Activated CD8-positive, alpha-beta memory T cell treated with anti-CD3 and anti-CD28 coated beads for 4 hours (primary cell): ENCODE measurements at places on chromosomes 7 and 10.

DNA sequence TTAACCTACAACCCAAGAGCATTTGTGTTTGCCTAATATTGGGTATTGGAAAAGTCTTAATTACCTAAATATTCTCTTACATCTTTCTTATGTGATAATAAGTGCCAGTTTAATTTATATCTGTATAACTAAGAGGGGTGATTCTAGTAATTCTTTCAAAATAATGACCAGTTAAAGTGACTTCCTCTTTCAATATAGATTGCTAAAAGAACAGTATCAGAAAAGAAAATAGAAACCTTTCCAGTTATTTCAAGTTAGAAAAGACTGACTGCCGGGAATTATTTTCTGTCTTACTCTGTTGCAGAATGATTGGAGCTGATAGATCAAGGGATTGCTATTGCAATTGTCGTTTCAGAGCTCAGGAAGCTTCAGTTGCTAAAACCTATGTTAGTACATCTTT is 525.0 kb upstream of the SEMA3D start:
- DNase-seq: no peak

GRCh38 chr7:31764462-31764861 is 77.4 kb downstream of the PPP1R17 start:
- no peak for DNase-seq

GRCh38 chr7:148095066-148095465 is 495.5 kb upstream of the C7orf33 start:
- DNase-seq: no peak

DNA sequence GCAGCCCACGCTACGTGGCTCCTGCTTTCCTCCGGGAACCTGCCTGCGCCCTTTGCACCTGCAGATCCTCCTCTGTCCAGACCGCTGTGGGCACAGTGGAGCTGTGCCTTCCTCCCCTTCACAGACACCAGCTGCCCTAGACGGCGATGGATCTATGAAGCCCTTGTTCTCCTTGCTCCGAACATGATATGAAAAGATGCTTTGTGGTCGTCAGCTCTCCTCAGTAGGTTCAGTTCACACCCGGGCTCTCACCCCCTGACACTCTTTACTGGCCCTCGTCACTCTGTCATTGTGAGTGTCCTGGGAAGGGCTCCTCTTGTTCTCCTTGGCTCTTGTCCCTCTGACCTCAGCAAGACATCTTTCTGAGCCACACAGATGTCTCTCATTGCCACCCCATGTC is 4.2 kb downstream of the ZNF488 start:
- no peak for DNase-seq

- no peak for DNase-seq
Measured at GRCh38 chr7:139117599-139118233, 8.2 kb upstream of the ZC3HAV1 start.

DNA sequence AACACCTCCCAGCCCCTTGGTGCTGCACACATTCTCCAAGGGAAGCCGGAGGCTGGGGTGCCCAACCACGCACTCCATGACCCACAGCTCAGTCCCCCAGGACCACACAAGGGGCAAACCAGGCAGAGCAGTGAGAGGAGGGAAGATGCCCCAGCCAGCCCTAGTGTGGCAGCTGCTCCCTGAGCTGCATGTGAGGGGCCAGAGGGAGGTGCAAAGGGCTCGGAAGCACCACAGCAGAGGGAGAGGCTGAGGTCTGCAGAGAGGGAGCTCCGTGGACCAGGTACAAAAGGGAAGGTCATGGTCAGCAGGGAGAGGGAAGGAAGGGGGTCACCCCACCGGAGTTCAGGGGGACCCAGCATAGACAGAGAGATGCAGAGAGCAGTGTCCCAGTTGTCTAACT is 1.5 kb upstream of the CALML5 start:
- DNase-seq: no peak

DNA sequence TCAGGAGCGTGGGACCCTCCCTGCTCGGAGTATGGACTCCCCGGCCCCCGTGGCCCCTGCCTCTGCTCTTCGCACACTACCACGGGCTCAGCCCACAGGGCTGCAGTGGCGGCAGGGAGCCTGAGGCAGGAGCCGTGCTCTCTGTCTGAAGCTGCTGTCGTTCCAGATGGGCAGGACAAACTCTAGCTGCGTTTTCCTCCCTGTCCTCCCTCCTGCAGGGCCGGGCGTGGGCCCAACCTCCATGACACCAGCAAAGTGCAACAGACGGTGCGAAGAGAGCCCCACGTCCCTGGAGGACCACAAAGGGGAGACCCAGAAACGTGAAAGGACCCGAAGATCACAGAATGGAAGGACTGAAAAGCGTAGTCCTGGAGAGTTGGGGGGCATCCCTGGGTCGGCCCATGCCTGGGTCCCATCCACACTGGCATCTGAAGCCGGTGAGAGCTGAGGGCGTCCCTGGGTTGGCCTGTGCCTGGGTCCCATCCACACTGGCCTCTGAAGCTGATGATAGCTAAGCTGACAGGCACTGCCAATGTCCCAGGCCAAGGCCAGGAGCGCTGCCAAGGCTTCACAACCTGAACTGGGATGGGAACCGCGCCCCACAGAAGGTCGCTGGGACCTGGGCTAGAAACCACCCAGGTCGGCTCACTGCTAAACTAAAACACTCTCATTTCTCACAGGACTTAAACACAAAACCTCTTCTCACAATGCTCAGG is 267.0 kb downstream of the MAD1L1 start:
- no peak for DNase-seq

- DNase-seq: no peak
Measured at GRCh38 chr7:51349820-51350545, 33.4 kb upstream of the COBL start.

DNA sequence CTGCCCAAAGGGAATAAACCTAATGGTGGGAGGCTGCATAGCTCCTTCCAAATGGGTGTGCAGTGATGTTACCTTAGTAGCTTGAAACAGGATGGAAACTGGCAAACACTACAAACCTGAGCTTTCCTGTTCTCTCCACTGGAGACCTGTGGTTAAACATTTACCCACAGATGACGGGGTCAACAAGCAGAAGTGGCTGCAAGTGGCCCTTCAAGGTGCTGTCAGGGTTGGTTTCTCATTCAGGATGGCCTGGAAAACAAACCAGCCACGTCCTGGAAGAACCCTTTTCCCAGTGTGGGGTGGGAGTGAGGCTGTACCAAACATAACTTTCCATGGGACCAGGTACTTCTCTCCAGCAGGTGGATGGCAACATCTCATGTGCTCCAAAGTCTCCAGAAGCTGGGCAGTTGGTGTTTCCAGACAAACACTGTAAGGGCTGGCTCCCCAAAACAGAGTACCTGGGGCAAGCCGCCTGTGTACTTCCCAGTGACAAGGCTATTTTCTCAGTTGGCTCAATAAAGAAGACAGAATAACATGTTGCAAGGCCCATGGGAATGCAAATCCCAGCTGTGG is 67.5 kb downstream of the DNAJB9 start:
- DNase-seq: no peak

GRCh38 chr10:78658645-78659597 is 409.8 kb upstream of the ZMIZ1 start:
- no peak for DNase-seq

- no peak for DNase-seq
Measured at GRCh38 chr10:113486531-113486930, 66.3 kb upstream of the HABP2 start.

DNA sequence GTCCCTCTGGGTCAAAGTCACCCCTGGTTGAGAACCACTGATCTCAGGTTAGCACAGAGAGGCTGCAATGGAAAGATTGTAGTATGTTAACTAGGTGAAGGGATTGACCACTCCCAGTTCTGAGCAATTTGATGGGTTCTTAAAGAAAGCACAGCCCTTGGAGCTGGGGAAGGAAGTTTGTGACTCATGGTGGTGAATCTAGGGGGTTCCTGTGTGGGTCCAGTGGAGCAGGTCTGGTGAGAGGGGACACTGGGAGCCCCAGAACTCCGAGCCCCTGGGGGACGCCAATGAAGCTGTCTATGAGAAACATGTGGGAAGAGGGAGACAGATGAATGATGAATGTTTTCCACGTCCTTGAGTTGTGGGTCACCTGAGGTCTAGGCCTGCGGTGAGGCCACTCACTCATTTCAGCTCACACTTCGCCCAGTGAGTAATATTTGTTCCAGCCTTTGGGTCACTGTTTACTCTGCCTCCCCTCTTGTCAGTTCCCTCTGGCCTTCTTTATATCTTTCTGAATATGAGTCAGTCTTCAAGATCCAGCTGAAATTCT is 341.9 kb downstream of the LRMDA start:
- no peak for DNase-seq

- no peak for DNase-seq
Measured at GRCh38 chr10:47253651-47254375, 46.2 kb upstream of the GDF10 start.

- no peak for DNase-seq
Measured at GRCh38 chr7:154738216-154738615, 264.7 kb downstream of the PAXIP1 start.

DNA sequence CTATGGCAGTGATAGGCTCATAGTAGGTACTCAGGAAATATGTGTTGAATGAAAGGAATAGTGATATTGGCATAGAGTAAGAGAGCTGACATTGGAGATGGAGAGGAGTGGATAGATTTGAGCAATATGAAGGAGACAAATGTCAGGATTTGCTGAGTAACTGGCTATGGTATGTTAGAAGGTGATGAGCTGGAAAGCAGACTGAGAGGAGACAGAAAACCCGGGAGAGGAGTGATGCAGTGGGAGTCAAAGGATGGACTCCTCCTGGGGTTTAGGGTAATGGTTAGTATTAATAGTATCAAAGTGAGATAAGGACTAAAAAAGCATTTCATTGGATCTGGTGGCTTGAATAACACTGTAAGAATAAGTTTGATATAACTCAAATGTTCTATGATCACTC is 64.8 kb downstream of the CD36 start:
- DNase-seq: no peak

DNA sequence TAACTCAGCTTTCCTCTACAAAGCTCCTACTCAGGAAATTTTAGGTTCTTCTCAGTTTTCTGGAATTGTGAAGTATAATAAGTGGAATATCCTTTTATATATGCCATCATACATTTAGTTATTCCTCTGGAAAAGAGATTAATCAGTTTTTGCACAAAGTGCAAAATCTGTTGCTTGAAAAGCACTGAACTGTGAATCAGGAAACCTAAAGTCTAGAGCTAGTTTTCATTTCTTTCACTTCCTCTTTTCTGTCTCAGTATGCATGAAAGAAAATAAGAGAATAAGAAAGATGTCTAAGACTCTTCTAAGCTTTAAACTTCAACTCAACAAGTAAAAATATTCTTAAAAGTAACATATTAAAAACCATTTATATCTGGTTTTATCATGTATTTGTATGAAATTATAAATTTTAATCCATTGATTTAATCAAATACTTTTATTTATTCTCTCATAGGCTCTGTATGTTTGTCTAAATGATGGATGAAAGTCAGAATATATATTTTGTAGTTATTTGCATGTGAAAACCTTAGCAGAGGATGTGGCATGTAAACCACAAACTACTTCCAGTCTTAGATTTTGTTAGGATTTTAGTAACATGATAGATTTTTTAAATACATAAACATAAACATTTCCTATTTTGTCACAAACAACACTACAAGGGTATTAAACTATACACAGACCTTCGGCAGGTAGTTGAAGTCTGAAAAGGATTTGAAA is 1073.0 kb downstream of the XPNPEP1 start:
- no peak for DNase-seq

DNA sequence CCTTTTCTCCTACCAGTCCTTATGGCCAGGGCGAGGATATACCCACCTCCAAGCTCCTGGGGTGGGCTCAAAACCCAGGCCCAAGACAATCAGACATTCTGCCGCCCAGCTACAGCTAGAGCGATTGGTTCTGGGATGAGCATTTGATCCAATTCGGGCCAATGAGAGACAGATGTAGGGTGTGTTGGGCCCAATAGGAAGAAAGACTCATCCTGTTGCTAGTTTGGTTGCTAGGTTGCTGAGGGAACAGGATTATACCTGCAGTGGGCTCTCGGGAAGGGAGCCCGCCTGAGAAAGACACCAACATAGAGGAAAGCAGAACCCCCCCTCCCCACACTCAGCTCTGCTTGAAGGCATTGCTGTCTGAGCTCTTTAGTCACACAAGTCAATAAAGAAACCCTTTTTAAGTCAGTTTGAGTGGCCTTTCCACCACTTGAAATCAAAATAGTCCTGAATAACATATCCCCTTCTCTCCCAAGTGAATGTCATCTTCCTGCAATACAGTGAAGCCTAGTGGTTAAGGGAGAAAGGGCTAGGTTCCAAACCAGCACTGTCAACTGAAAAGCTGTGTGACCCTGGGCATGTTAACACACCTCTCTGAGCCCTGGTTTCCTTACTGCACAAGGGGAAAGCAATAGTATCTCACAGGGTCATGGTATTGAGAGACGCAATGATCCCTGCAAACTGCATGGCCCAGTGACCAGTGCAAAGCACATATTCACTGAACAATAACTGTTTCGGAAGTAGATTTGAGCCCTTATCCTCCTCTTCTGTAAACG is 21.8 kb downstream of the ITPRIP start:
- no peak for DNase-seq
